ENCODE measurements at places on chromosomes 1 and 21.

GRCh38 chr21:42176859-42177258 is 42.1 kb upstream of the ABCG1 start:
- DNase-seq = no peak

GRCh38 chr21:45330075-45330781 is 42.5 kb upstream of the POFUT2 start:
- DNase-seq = no peak

DNA sequence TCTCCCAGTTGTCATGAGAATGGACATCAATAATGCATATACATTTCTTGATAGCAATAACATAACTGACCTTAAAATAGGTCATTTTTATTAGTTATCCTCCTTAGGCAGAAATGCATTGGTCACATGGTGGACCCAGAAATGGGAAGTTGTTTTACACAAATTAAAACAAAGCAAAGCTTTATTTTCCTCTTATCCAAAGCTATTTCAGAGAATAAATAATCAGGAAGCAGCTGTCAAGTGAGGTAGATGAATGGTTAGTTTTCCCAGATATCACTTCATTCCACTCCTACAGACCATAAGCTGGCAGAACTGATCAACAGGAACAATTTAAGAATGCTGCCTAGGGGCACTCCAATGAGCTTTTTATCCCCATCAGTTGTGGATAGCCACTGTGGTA is 16.0 kb upstream of the OLIG1 start:
- no peak for DNase-seq

- no peak for DNase-seq
Observed at GRCh38 chr1:81706650-81707435, 93.9 kb upstream of the ADGRL2 start.

DNA sequence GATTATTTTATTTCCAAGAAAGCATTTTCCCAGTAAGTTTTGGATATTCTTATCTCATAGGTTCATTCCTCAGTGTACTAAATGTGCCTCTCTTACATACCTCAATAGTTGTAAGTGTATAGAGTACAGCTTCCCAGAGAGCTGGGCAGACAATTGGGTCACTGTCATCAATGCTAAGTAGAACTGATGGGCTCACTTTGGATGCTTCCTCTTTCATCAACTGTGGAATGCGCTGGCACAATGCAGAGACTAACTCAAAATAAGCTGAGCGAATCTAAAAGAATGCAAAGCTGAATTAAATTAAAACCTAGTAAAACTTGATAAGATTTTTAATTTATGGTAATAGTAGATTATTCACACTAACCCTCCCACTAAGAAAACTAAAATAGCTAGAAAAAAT is 21.5 kb downstream of the LTN1 start:
- no peak for DNase-seq

- DNase-seq = no peak
Observed at GRCh38 chr1:155019377-155020245, 14.0 kb downstream of the DCST2 start.

GRCh38 chr1:201014816-201015200 is 8.7 kb downstream of the KIF21B start:
- no peak for DNase-seq

- DNase-seq = no peak
Observed at GRCh38 chr1:200260597-200261335, 149.1 kb downstream of the ZNF281 start.

DNA sequence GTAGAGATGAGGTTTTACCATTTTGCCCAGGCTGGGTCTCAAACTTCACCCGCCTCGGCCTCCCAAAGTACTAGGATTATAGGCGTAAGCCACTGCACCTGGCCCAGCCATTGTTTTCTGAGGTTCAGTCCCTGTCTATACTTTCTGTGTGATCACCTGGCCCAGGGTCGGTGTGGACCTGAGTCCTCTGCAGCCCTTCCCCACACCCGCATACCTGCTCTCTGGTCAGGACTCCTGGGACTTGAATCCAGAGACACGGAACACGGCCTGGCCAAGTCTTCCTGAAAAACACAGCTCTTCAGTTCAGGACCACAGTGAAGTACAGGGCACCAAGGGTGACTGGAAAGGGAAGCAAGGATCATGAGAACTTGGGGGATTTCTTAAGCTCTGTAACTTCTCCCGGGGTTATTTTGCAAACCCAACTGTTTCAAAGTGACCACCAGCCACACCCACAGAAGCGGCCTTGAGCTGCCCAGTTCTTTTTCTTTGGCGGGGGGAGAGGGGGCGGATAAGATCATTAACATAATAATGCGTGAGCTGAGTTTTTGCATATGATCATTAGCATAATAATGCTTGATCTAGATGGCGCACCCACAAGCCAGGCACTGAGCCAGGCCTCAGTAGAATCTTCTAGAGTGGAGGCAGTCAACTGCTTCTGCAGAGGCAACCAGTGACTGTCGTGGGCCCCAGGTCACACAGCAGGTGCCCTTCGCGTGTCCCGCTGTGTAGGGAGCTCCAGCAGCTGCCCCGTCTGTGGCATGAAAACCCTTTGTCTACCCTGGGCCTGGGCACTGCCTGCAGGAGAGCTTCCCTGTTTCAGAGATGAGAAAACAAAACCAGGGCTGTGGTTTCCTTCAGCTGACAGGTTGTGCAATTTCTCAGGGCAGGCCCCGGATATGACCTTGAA is 1.7 kb upstream of the NADK start:
- DNase-seq = no peak

DNA sequence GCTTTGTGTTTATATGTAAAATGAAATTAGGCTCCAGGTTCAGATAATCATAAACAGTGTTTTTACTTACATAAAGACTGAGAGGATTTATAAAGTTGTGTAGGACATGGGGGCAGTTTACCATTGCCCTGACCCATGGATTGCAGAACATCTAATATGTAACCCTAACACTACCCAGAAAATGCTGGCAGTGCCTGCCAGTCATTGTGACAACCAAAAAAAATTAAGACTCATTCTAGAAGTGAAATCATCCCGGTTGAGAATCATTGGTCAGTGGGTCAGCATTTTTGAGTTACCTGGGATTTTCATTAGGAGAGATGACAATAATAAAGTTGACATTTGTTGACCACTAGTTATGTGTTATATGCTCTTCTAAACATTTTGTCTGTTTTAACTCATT is 31.2 kb upstream of the THEM4 start:
- DNase-seq = no peak

GRCh38 chr1:36796733-36797132 is 237.6 kb downstream of the GRIK3 start:
- DNase-seq = no peak

- DNase-seq = no peak
Observed at GRCh38 chr1:147773215-147773715, 12.9 kb upstream of the GJA5 start.

- no peak for DNase-seq
Observed at GRCh38 chr1:62295921-62296491, 23.2 kb downstream of the KANK4 start.

GRCh38 chr1:17831597-17831996 is 76.5 kb downstream of the ACTL8 start:
- no peak for DNase-seq

- DNase-seq = no peak
Observed at GRCh38 chr1:86140281-86140880, 16.2 kb downstream of the COL24A1 start.

GRCh38 chr1:15347182-15347581 is 62.5 kb upstream of the EFHD2 start:
- DNase-seq = no peak

GRCh38 chr1:183272390-183272848 is 86.4 kb downstream of the LAMC2 start:
- DNase-seq = no peak

DNA sequence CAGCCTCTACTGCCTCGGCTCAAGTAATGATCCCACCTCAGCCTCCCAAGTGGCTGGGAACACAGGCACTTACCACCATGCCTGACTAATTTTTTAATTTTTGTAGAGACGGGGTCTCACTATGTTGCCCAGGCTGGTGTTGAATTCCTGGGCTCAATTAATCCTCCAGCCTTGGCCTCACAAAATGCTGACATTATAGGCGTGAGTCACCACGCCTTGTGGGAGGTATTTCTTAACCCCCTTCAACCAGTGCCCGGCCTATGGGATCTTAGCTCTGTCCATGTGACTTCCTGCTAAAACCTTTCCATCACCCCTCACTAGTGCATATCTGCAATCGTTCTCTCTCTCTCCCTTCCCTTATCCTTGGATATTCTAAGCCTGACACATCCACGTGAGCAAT is 86.4 kb downstream of the FOXD2 start:
- no peak for DNase-seq

All from SK-N-DZ (cell line).